Cortex of kidney (tissue), 1 donor: ENCODE measurements at places on chromosomes 4 and X.
A peak's percentile ranks its signal among the peaks of the same experiment; 100 is the strongest.

DNA sequence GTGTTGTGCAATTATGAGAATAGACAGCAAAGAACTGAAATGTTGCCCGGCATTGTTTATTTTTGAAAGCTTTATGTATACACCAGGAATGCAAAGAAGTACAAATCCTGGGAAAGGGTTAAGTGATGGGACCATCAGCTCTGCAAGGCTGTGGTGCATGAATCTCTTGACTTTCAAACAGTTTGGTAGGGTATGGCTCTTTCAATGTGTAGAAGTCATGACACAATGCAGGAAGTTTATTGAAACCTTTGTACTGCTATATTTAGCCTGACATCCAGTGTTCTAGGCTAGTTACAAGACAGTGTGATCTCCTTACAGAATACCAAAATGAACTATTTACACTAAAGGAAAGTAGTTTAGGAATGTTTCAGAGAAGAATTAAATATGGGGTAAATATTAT, 206.8 kb upstream of the HAND2 start:
- DNase-seq = no peak

DNA sequence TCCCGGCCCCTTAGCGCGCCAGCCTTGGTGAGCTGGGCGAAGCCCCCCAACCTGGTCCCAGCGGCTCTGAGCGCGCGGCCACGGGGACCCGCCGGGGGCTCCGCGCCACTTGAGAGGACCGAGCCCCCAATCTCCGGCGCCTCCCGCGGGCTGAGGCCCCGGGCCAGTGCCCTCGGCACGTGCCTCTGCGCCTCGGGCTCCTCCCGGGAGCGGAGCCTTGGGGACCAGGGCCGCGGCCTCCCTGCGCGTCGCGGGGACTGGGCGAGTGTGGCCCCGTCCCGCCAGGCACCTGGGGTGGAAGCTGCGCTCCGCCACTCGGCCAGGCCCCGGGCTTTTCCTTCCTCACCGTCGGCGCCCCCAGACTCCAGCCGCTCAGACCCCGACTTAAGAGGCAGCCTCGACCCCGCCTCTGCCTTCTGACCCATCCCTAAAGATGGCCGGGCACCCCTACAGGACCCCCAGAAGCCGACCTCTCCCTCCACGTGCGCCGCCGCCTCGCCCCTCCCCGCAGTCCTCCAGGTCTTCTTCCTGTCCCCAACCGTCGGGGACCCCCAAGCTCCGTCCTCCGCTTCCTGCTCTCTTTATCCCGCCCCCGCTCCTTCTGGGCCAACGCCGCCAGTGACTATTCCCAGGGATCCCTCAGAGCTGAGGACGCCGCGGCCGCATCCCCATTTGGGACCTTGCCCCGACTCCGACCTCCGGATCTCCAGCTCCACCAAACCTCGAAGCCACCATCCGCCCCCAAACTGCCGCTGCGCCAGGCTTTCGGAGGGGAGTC, 752 bp downstream of the ERAS start:
- no peak for DNase-seq

DNA sequence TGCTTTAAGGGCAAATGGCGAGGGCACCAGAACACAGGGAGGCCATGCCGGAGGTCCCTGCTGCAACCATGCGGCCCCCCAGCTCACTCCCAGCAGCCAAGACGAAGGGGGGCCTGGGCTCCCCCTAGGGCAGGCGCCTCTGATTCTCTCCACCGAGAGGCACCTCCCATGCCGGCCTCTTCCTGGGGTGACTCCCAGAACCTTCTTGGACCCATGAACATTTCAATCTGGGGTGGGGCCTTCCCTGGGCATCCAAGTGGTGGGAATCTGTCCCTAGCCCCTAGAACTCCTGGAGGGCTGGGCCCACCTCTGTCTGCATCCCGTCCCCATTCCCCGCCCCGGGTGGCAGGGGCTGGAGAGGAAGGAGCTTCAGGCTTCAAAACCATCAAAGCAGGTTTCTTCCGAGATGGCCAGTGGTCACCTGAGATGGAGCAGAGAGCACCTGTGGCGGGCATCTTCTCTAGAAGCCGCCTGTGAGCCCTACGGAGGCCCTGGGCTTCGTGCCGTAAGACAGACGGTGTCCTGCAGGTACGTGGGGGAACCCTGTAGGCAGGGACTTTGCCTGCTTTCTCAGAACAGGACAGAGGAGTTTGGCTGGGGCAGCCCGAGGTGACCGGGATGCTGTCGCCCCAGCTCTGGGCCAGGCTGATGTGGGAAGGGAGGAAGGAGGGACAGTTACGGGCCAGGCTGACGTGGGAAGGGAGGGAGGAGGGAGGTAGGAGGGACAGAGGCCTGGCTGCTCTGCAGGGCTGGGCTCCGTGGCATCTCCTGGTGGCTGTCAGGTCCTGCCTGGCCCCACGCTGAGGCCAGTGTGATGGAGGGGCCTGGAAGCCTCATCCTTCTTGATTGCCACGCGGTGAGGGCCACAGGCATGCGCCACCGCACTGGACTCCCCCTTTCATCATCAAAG, 6.8 kb upstream of the SLC25A6 start:
- DNase-seq = no peak

- no peak for DNase-seq
These were observed 62.8 kb downstream of the SNX25 start for GRCh38 chr4:185272245-185272644.

- no peak for DNase-seq
These were observed 46.9 kb upstream of the SLC25A4 start for GRCh38 chr4:185096032-185096653.

GRCh38 chr4:140756319-140757231, at the start of gene TBC1D9:
TSS of gene TBC1D9 (minus strand) at chr4:140756385. CDS start at chr4:140756045, 340 bp downstream.
- DNase-seq = peak; percentile 15
